ENCODE measurements at places on chromosomes 3 and 15.

GRCh38 chr3:7447197-7447769 is 586.4 kb downstream of the GRM7 start:
- DNase-seq, result no peak

DNA sequence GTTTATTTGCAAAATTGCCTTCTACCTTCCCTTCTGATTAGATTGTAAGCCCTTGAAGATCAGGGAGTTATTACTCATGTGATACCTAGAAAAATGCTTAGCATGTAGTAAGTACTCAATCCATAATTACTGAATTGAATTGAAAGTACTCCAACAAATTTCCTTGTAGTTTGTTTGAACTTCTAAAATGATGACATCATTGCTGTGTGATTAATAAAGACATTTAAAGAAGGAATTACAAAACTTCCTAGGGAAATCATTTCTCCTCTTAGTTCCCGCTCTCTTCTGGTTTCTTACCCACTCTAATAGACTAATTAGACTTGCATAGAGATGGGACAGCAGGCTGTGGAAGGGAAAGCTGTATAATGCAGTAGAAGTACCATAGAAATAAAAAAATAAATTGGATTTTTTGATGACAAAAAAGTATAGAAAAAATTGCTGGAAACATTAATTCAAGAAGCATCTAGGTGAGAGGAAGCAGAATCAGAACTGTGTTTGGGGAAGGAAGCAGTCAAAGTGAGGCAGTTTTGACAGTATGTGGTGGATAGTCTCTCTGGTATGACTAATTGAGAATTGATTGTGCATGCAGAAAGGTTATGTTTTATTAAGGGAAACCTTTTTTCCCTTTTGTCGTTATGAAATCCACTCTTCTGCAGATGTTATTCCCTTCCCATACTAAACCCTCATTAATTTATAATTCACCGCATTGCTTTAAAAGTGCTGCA is 93.0 kb downstream of the ALCAM start:
- no peak for DNase-seq

DNA sequence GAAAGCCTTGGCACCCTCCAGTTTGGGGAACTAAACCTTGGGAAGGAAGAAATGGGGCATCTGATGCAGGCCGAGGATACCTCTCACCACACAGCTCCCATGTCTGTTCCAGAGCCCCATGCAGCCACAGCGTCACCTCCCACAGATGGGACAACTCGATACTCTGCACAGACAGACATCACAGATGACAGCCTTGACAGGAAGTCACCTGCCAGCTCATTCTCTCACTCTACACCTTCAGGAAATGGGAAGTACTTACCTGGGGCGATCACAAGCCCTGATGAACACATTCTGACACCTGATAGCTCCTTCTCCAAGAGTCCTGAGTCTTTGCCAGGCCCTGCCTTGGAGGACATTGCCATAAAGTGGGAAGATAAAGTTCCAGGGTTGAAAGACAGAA is 7.7 kb downstream of the MAP1A start:
- no peak for DNase-seq

DNA sequence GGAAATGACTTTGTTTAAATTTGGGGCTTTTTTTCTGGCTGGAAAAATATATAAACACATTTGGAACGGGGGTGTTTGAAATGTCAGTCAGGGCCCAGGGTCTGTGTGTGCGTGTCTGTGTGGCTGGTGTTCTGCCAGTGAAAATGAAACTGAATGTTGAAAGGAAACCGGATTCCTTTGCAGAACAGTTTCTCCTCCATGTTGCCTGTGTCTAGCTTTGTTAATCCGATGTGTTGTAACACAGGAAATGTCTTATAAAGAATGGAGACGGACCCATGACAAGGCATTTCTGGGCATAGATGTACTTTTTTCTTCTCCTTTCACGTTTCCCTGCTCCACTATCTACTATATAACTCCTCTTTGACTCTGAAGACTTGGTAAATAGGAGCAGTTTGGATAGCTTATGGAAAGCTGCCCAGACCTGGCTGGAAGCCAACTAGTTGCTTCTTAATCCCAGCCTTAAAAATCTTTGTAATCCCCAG is 2.8 kb downstream of the SQOR start:
- peak; percentile 56 for DNase-seq

DNA sequence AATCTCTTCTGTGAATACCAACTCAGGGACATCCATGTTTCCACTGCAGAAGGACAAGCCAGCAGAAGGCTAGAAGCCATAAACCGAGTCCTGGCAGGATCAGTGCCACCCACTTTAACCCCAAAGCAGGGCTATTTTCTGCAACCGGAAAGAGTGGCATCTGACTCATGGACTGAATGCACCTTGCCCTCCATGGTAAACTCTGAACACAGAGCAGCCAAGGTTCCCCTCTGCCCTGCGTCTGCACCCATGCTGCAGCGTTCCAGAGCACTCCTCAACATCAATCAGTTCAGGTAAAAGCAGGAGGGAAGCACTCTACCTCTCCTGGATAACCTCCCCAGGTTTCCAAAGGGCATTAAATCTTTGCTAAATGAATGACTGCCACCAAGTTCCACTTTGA is 801 bp upstream of the NGRN start:
- DNase-seq, result no peak

Measured in NCI-H2171 treated with DMSO at 0.1 percent for 48 hours (cell line).